ENCODE measurements at places on chromosomes 6 and 20.

DNA sequence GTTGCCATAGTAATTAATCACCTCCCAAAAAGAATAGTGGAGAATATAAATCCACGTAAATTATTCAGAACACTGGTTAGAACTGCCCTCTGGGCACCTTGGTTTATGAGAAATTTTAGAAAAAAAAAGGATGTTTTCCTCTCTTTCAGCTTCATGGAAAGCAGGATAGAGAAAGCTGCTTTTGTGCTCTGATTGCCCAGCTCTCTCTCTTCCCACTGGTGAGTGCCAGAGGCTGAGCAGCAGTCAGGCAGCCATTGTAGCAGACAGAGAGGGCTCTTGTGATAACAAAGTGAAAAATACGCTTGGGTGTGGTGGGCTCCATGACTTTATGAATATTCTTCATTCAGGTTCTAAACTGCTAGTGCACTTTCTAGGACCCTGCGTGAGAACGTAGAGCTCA is 26.4 kb downstream of the SLC35F1 start:
- no peak for DNase-seq

DNA sequence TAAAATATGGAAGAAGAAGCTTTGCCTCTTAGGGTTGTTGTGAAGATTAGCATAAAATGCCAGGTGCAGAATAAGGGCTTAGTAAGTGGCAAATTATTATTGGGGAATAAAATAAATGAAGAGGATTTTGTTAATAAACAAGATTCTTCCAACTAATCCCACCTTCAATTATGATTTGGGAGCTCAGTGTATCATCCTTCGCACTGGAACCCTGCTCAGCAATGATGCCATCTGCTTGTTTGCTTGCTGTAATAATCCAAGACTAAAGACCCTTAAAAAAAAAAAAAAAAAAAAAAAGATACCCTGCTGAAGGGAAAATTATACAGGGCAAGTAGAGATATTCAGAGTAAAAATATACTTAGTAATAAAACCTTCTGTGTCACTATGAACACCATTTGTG is 62.0 kb upstream of the RREB1 start:
- DNase-seq: no peak

DNA sequence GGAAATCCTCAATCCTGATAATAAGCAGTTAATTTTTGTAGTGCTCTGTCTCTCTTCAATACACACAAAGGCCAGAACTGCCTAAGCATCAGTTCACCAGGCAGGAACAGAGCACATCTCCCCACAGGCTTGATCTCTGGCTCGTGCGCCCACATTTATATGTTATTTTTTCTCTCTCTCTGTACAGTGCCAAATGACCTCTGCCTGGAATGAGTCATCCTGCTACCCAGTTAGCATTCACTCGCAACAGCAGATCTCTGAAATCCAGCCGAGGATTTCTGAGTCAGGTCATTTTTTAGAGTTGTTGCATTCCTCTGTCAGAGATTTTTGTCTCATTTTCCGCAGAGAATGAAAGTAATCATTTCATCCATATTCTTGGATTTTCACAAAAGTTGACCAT is 107.1 kb downstream of the COL12A1 start:
- DNase-seq: no peak

DNA sequence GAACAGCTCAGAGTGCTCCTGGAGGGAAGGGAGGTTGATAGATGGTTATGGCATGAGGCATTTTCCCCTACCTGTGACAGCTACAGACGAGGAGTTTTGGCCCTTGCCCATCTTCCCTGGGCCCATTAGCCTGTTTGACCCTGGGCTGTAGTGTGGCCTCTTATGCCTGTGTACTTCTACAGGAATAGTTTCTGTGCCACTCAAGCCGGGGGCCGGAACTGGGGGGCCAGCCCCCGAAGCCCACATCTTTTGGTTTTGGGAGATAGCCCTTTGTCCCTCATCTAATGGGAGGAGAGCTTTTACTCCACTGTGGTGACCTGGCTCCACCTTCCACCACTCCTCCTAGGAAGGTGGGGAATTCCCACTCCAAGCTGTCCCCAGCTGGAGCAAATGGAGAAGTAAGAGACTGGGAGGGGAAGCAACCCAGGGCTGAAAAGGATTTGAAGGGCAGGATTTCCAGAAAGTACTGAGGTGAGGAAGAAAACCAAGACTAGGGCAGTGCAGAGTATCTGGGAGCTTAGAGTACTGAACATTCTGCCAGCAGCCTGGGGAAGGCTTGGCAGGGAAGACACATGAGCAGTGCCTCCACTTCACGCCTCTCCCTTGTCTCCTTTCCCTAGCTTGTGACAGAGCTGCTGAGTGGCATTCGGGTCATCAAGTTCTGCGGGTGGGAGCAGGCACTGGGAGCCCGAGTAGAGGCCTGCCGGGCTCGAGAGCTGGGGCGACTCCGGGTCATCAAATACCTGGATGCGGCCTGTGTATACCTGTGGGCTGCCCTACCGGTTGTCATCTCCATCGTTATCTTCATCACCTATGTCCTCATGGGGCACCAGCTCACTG is 6.9 kb downstream of the ABCC10 start:
- DNase-seq: no peak

DNA sequence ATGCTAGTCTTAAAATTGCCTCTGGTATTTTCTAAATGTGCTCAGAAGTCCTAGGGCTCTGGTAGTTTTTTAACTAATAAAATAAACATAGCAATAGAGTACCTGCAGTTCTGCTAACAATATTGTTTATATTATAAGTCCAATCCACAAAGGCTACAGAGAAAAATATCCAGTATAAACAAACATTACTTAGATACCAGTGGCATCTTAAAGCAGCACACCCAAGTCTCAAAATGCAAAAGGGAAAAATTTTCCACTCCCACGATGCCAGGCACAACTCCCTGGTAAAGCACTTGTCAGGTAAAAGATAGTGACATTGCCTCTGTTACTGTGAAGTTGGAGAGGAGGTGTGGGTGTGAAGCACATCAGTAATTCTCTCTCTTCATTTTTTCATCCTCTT is 123.3 kb downstream of the OGFRL1 start:
- no peak for DNase-seq

- DNase-seq: no peak
Observed at GRCh38 chr20:62898970-62899632, 27.2 kb downstream of the DIDO1 start.

DNA sequence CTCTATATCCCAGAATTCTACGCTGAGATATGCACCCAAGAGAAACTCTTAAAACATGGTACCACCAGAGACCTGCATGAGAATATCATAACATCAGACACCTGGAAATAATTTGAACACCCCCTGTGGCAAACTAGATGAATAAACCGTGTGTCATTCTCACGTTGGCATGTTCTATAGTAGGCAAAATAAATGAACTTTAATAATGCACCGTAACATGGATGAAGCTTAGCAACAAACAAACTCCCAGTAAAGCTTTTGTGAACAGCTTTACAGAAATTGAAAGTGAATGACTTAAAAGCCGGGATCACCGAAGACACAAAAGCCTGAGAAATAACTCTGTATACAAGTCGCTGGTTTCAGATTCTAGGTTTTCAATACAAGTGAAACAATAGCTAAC is 1166.8 kb upstream of the CITED2 start:
- no peak for DNase-seq

DNA sequence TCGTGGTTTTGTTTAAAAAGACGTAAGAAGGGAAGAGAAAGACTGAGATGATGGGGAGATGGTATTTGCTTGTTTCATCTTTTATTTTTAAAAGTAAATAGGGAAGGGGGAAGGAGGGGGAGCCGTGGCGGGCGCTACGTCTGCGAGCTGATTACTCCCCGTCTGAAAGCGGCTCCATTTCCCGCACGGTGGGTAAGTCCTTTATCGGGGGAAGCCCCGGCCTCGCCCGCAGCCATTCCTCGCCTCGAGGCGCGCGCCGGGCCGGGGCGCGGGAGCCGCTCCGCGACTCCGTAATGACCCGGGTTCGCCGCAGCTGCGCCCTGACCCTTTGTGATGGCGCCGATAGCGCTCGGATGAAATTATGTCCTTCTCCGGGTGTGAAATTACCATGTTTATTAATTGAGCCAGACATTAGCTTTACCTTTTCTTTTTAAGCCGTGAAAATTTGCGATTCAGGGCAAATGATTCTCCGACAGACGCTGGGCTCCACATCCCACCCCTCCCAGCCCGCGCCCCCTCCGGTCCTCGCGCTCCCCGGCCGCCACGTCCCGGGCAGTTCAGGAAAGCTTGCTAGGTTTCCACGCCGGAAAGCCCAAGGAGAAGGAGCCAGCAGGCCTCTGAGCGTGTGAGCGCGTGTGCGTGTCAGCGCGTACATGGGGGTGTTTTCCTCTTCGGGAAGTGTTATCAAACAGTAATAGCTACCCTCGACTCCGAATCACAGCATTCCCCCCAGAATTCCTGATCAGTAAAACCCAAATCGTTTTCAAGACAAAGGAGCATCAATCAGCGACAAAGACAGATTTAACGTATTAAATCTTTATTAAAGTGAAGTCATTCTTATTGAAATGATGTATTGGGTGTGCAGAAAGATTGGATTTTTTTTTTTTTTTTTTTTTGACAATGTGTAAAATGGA is 30.0 kb downstream of the TFAP2A start:
- no peak for DNase-seq

- DNase-seq: no peak
Observed at GRCh38 chr6:15423286-15423993, 177.6 kb downstream of the JARID2 start.
